Transverse colon (tissue), 4 donors: ENCODE measurements at places on chromosomes 1 and 21.

DNA sequence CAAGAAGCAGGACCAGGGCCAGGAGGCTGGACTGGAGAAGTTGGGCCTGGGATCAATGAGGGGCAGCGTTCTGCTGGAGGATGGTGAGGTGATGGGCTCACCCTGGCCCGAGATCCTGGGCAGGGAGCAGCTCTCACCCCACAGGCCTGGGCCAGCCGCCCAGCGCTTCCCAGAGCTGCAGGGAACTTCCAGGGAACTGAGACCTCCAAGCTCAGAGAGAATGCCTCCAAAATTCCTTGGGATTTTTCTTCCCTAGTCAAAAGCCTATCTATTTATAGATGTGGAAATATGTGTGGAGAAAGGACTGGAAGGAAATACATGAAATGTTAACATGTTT, 121.2 kb downstream of the SPSB1 start:
- peak; percentile 24 for DNase-seq

GRCh38 chr1:161367684-161368400, at the start of gene CFAP126:
CFAP126 (minus strand) TSS chr1:161367876; CDS start chr1:161367868, 8 bp downstream.
- peak; percentile 38 for DNase-seq

DNA sequence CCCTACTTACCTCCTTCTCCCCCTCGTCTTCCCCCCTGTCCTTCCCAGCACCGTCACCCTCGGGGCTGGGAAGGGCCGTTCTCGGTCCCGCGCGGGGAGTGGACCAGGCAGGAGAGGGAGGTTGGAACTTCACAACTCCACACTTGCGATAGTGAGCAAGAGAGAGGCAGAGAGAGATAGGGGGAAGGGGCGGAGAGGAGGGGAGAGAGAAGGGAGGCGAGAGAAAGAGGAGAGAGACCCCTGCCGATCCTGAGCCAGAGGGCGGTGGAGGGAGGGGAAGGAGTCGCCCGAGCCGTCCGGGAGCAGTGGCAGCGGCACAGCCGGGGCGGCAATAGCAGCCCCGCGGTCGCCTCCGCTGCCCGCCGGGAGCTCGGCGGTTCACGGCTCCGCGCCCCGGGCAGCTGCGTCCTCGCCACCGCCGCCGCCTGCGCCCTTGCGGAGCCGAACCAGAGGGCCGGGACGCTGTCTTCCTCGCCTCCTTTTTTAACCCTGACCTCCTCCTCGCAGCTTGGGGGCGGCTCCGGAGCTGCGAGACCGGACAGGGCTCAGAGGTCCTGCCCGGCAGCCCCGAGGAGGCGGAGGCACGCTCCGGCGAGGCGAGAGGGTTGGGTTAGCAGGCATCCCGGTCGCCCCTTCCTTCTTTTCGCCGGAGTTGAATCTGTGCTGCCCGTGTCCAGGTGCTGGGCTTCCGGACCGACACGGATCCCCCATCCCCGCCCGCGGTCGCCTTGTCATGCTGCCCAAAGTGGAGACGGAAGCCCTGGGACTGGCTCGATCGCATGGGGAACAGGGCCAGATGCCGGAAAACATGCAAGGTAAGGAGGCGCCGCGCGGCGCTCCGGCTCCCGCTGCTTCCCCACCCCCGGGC, 11.7 kb downstream of the NR5A2 start:
- peak; percentile 55 for DNase-seq

DNA sequence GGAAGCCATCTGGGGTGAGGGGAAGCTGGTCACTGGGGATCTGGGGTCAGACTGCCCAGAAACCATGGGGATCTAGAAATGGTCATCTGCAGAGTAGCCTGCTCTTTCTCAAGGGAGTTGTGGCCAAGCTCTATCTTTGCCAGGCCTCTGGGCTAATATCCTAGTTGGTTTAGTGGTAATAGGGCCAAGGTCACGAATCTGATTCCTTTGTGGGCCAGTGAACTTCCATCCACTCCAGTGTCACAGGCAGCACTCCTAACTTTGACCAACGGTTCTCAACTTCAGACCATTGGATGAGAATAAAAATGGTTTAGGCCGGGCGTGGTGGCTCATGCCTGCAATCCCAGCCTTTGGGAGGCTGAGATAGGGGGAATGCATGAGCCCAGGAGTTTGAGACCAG, 28.1 kb upstream of the PPP2R5A start:
- DNase-seq, result no peak

- DNase-seq, result no peak
Observed at GRCh38 chr1:31027693-31028526, 37.6 kb downstream of the PUM1 start.

DNA sequence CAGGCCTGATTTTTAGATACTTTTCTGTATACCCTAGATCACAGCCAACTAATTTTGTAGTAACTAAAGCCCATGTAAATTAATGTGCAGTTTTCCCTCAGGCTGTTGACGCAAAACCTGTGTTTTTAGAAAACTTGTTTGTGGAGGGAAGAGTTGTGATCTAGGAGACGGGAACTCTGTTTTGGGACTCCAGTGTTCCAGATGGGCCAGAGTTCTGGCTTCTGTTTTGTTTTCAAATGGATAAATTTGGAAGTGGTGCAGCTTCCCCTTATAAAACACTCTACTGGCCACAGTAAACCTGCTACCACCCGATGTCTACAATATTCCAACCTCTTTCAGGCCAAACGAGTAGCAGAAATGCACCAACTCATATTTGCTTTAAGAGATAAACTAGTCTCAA, 13.6 kb upstream of the GPR88 start:
- DNase-seq, result no peak

DNA sequence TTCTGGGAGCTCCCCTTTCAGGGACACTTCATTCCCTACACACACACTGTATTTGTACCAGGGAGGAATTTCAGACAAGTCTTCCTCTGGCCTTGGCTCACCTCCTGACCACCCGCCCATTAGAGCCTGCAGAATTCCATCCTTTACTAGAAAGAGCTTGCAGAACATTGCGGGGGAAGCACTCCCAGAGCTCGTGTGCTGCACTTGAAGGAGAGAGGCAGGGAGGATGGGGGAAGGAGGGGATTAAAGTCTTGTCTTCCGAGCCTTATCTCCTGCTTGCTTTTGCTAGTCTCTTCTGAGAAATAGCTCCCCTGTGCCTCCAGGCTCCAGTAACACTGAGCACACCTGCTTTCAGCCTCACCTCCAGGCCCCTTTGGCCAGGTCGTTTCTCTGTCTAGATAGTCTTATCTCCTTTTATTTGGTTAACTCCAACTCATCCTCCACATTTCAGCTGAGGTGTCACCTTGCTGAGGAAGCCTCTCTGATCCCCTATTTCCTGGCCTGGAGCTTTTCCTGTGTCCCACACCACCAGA, 62.0 kb downstream of the PCNX2 start:
- DNase-seq, result no peak

GRCh38 chr1:115173151-115173550, 83.8 kb upstream of the TSPAN2 start:
- DNase-seq, result no peak

GRCh38 chr1:209585197-209585596, 1.7 kb downstream of the CAMK1G start:
- no peak for DNase-seq

DNA sequence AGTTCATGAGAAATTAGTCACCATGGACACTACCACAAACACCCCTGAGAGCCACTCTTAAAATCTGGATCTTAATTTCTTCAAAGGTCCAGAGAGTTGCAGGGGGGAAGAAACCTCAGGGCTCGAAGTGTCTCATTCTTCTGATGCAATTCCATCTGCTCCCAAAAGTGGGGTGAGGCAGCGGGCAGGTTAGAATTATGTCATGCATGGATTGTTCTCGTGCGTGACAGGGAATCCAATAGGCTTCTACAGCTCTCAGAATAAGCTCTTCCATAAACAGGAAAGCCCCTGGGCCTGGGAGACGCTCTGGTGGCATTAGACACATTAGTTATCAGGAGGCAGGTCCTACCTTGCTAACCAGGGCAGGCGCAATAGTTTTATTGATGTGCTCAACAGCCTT, 8.4 kb downstream of the ENO1 start:
- DNase-seq, result no peak

DNA sequence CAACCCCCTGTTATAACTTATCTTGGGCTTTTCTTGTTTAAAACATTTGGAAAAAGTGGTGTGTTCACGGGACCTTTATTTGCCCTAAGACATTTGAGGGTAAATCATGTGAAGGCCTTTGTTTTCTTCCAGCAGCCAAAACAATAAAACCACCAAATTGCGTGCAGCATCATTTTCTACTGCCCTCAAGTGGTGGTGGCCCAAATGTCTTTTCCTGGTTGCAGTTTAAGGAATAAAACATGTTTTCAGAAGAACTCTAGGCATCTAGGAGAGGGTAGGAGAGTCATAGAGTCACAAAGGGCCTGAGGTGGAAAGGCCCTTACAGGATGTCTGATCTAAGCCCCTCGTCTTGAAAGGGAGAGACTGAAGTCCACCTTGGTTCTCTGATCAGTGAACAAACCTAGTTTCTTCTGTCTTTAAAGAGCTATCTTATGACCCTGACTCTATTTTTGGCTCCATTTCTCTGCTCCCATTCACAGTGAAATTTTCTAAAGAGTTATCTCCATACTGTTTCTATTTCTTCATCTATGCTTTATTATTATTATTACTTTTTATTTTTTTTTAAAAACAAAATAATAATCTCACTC, 16.0 kb upstream of the EPS15 start:
- peak; percentile 61 for DNase-seq

- DNase-seq, result no peak
Observed at GRCh38 chr1:23037081-23037740, 17.9 kb downstream of the KDM1A start.

DNA sequence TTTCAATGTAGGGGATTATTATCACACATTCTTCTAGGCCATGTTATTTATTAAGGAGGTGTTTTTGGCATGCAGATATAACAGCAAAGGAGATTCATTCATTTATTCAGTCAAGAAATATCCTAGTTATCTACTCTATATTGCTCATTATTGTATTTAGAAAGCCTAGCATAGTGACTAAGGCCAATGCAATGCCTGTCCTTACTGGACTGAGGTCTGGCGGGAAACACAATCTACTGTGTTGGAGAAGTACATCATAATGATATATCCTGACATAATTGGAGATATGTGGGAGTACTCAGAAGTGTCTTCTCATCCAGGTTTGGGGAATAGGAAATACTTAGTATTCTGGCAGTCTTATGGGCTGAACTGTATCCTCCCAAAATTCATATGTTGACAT, 421.5 kb upstream of the USP24 start:
- DNase-seq, result no peak

GRCh38 chr1:153683854-153684253, 5.4 kb downstream of the NPR1 start:
- DNase-seq, result no peak

DNA sequence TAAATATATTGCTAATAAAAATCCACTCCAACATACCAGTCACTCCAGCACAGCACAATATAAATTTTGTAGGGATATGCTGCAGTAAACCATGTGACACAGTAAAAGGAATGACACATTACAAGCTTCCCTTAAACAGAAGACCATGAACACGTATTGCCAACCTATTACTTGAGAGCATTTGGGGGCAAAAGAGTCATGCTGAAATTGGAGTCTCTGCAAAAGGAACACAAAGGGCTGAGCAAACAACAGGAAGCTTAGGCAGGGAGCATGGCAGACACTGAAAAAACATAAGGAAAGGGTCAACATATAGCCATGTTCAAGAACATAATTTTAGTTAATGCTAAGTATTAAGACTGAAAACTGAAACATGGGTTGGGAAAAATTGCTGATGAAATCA, 214.5 kb downstream of the SMYD3 start:
- DNase-seq, result no peak

- DNase-seq, result no peak
Observed at GRCh38 chr1:235910357-235911299, 43.9 kb upstream of the LYST start.
